ENCODE measurements at places on chromosomes 3 and 15.

- no peak for DNase-seq
Observed at GRCh38 chr3:114351123-114351821, 57.4 kb downstream of the TIGIT start.

GRCh38 chr3:58349792-58350626 is 17.3 kb downstream of the PXK start:
- DNase-seq, result no peak

GRCh38 chr3:22292681-22293080 is 541.7 kb upstream of the ZNF385D start:
- no peak for DNase-seq

DNA sequence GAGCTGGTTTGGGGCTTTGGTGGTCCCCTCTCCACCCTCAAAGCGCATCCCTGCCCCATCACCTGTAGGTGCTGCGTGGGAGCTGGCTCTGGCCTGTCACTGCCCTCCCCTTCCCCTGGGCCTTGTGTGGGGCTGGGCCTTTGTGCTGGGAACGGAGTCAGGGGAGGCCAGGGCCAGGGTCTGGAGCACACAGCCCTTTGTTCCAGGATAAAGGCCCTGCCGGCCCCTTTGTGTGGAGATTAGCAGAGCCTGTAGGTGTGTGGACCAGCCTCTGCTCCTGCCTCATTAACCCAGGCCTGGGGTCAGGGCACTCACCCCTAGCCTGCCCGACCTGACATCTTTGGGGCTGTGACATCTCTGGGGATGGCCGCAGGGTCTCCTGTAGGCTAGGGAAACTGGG is 8.9 kb downstream of the EPHB3 start:
- DNase-seq, result no peak

DNA sequence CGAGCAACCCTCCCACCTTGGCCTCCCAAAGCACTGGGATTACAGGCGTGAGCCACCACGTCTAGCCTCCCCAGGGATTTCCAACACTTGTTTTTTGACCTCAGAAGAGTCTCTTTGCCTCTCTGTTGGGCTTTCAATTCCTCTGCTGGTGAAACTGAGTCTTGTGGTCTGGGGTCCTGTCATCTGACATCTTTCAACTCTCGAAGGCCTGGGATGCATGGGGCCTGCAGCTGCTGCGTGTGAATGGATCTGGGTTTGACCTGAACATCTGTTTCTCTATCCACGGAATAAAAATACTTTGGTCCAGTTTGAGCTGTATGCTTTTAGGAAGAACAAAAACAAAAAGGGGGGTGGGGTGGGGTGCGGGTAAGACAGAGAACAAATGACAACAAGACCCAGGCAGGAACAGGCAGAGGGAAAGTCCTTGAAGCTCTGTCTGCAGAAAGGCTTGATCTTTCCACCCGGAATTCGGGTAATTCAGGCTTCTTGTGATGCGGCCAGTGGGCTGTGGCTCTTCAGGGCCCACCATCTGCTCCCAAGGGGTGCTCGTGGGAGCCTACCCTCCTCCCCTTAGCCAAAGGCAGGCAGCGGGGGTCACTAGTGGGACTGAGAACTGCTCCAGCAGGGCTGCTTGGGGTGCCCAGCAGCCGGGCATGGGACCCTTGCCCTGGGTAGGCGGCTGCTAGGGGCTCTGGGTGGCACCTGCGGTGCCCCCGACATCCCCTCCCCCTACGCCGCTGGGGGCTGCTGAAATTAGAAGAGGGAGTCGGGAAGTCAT is 71.5 kb downstream of the SLC12A8 start:
- DNase-seq, result no peak

DNA sequence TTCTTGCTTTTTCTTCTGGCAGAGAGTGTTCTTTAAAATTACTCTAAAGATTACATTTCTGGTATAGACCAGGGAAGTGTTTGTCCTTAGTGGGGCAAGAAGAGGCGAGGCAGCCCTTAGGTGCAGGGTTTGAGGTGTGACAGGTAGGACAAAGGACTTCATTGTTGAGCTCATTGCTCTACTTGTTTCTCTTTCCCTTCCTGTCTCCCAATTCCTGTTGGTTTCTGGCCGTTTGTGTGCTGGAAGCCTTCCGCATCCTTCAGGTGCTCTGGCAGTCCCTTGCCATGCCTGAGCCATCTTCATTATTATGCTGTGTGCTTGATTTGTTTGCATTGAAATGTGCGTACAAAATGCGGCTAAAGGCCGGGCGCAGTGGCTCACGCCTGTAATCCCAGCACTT is 85.1 kb downstream of the CCK start:
- DNase-seq, result no peak

- DNase-seq, result no peak
Observed at GRCh38 chr15:59176653-59177316, 29.9 kb upstream of the LDHAL6B start.

DNA sequence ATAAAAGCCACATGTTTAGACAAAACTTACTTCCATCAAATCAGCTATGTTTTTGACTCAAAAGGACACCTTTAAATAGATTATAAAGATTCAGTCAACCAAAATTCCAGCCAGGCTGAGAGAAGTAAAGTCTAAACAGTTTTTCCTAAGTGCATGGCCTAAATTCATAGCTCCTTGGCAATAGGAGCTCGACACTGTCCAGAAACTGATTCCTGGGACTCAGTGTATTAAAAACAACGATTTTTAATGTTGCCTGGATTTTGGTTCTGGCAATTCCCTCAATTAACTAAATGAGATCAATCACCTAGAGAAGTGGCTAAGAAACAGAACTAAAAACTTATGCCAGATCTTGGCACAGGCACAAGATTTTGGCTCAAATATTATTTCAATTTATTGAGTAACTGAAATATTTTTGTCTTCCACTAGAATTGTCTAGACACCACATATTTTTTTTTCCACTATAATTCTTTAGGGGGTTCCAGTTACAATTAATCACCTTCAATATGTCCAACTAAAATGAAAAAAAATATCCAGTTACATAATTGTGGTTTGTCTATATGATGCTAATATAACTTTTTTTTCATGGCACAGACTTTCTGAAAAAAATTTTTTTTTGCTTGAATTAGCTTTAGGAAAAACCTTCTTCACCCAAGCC is 135.9 kb downstream of the TFDP2 start:
- DNase-seq, result no peak

- DNase-seq, result no peak
Observed at GRCh38 chr3:139689708-139690228, 12.0 kb upstream of the NMNAT3 start.

GRCh38 chr15:29734917-29735572 is 87.2 kb downstream of the TJP1 start:
- DNase-seq, result no peak

- no peak for DNase-seq
Observed at GRCh38 chr3:193388361-193388760, 9.8 kb upstream of the ATP13A5 start.

- no peak for DNase-seq
Observed at GRCh38 chr3:182861348-182861747, 68.0 kb downstream of the ATP11B start.

GRCh38 chr3:45763303-45763675 is 33.0 kb downstream of the SLC6A20 start:
- DNase-seq, result no peak

DNA sequence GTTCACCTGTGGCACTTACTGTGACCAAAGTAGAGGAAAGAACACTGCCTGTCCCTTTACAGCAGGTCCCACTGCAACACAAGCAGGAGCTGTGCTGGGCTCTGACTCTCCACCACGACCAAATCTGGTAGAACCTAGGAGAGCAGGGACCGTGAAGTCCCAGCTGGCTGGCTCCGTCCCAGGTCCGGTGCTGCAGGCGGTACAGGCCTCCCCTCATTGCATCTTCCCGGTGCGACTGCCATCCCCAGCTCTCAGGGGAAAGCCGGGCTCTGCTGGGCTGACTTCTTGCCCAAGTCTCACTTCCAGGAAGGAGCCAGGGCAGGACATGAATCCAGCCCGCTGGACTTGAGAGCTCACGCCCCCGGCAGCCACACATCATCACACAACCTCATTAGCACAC is 33.8 kb downstream of the RGMA start:
- DNase-seq, result no peak
